AG10803 (cell line): ENCODE measurements at places on chromosomes 5 and 9.
A peak's percentile ranks its signal among the peaks of the same experiment; 100 is the strongest.

DNA sequence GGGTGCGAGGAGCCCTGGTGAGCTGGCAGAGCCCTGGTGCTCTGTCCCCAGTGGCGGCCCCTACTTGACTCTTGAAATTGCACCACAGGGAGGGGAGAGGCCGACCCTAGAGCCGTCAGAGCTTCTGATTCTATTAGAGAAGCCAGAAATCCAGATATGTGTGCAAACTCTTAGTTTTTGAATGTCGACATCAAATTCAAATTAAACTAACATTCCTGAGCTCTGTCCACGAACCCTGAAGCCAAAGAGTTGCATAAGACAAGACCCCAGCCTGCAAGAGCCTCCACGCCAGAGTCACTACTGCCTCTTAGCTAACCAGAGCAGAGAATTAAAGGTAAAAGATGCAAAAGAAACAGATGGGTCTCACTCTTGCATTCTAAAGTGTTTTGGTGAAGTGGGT lies 29.8 kb upstream of the MSX2 start:
- DNase-seq = no peak

DNA sequence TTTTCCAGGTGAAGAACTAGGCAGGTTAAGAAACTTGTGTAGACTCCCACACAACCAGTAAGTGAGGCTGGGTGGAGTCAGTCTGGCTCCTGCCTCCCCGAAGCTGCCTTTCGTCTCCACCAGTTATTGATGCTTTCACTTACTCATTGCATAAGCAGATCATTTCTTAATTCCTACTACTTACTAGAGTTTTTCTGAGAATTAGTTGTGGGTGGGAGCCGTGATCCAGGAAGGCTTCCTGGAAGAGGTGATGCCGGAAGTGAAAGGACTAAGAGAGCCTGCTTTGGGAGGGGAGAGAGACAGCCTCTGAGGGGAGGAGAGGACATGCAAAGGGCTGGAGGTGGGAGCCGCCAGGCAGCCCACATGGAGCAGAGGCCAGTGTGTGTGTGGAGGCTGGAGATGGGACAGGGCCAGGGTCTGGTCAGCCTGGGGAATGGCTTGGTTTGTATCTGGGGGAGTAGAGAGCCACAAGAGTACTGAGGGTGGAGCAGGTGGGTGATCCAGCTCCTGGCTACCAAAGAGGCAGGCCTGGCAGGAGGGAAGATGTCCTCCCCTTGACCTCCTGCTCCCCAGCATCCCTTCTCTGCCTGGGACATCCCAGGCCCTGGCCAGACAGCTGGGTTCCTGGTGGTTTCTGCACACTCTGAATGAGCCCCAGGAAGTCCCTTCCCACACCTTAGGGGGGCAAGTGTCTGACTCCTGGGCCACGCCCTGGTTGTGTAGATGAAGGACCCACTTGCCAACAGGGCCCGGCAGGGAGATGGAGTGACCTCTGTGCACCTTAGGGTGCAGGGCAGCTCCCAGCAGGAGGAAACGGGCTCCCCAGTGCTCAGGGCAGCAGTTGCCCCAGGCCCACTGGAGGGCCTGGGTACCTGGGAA lies 12.2 kb upstream of the CARD19 start:
- DNase-seq = no peak

- DNase-seq = no peak
These were observed 7.5 kb upstream of the CNOT6 start for GRCh38 chr5:180486636-180487149.

DNA sequence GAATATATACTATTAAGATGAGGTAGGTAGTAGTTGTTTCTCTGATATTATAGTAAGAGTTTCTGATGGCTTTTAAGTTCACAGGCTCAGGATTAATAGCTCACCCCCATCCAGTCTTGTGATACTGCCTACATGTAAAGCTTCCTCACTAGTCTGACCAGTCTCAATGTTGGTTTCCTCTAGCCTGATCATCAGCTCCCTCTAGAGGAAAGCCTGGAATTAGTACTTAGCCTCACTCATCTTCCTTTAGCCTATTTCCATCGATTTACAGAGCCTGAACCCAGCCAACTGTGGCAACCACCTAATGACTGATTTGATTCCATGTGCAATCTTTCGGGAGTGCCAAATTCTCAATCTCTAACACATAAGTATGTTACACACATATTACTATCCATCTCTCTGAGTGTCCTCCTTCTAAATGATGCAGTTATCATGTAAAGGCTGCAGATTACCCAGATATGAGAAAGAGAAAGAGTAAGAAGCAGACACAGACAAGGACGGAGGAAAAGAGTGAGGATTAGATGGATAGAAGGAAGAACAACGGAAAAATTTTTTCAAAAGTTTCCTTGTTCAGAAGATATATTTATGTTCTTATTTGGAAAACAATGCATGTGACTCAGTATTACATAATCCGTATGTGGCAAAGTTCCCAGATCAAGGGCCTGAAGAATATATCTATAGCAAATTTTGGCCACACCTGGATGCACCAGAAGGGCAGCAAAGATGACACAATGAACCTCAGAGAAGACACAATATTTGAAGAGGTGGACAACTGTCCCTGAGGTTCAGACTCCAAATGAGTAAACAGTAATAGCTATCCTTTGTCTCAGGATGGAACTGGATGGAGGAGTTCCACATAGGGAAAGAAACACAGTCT lies 333.7 kb downstream of the ELAVL2 start:
- DNase-seq = peak; percentile 28
